CD4-positive, alpha-beta T cell treated with Interferon gamma for 1 hour (primary cell): ENCODE measurements at places on chromosomes 3 and 15.

- no peak for DNase-seq
These were observed 57.1 kb downstream of the EPHB1 start for GRCh38 chr3:134852132-134852531.

GRCh38 chr3:126487151-126487771 lies 11.6 kb upstream of the ZXDC start:
- DNase-seq, result no peak

DNA sequence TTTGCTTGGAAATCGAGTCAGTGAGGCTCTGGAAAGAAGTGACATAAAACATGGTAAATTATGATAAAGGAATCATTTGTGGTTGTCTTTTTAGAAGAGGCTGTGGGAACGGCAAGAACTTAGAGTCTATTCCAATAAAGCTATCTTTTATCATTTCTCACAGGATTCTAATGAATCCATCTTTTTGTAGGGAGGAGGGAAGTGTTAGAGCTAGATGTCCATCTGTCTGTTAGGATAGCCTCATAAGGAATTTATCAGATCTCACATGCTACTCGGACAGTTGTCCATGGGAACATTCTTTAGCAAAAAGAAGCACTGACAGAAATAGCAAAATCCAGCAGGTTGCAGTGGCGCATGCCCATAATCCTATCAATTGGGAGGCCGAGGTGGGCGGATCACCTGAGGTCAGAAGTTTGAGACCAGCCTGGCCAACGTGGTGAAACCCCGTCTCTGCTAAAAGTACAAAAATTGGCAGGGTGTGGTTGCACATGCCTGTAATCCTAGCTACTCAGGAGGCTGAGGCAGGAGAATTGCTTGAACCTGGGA lies 37.0 kb downstream of the STARD9 start:
- DNase-seq, result no peak

- no peak for DNase-seq
These were observed 123.9 kb upstream of the AGBL1 start for GRCh38 chr15:85955501-85956391.

- DNase-seq, result no peak
These were observed 13.2 kb upstream of the NMB start for GRCh38 chr15:84671211-84671610.

- DNase-seq, result no peak
These were observed 434.9 kb upstream of the TPM1 start for GRCh38 chr15:62607643-62608042.

DNA sequence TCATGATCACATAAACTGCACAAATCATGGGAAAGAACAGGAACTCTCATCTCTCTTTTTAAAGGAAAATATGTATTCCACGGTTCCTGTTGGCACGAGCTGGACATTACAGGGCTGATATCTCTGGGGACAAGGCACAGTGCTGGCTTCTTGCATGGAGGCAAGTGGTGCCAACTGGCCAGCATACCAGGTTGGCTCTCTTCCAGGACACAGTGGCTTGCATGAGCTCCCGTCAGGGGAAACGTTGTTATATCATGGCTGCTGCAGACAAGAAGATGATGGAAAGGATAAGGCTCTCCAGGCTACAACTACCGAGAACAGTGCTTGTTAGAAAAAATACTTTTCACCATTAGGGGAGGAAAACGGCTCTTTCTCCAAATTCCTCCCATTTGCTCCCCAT lies 283.9 kb downstream of the RORA start:
- DNase-seq, result no peak

DNA sequence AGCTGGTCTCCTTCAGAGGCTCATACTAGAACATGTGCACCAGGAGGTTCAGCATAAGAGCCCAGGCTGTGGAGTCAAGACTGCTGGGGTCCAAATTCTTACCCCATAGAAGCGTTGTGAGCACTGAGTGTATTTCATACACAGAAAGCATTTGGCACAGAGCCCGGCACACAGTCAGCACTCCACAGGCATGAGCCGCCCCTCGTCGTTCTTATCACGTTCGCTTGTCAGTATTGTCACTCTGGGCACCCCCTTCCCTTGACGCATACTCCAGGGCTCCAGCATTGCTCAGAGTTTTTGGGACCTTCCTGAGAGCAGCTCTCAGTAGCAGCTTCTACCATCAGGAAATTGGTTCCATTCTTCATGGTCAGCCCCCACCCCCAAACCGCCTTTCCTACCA lies 25.2 kb downstream of the CORO2B start:
- no peak for DNase-seq

- no peak for DNase-seq
These were observed 50.2 kb downstream of the SLCO2A1 start for GRCh38 chr3:133979553-133979952.

DNA sequence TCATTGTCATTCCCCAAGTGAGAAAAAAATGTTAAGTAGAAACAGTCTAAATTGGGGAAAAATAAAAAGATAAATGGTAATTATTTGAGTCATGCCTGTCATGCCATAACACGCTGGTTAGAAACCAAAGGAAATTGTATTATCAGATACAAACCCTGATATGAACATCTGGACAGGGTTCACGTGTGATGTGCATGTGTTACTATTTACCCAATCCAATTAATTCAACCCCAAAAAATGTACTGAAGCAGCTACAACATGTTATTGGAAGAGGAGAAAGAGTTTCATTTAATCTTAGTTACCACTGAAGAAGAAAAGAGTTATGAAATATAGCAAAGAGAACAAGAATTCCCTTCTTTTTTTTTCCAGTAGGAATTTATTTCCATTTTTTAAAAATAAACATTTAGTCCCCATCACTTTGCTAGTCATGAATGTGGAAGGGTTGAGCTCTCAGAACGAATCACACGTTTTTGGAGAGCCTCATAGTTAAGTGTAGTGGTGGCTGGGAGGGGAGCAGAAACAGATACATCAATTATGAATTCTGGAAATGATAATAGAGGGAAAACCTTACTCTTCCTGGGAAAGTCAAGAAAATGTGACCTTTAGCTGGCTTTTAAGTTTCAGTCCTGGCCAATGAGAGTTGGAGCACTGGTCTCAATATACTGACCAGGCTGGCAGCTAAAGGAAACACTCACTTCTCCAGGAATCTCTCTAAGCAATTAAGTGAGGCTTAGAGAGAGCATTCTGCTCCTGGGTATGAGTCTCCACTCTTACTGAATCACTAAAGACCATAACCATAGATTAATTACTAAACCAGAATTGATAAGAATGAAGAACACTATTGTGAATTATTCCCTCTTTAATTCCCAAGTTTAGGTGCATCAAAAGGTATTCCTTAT lies 796.5 kb downstream of the GRM7 start:
- no peak for DNase-seq

DNA sequence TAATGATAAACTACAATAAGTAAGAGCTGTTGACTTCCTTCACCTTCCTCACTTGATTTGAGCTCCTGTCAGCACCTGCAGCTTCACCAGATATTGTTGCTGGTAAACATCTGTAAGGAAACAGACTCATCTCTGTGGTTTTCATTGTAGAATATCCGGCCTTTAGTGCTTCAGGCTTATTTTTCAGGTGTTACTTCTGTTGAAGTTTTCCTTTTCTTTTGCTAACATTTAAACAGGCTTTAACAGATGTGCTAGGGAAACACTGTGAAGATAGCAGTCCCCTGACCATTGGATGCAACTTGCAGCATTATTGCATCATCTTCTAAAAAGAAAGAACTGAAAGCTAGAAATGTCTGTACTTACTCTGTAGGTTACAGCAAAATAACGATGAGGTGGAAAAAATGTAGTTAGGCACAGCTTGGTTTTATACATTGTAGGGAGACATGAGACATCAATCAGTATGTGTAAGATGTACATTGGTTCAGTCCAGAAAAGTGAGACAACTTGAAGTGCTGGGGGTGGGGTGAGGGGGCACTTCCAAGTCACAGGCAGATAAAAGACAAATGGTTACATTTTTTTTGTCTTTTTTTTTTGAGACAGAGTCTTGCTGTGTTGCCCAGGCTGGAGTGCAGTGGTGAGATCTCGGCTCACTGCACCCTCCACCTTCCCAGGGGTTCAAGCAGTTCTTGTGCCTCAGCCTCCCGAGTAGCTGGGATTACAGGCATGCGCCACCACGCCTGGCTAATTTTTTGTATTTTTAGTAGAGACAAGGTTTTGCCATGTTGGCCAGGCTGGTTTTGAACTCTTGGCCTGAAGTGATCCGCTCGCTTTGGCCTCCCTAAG lies 10.2 kb downstream of the EDEM1 start:
- peak; percentile 44 for DNase-seq

DNA sequence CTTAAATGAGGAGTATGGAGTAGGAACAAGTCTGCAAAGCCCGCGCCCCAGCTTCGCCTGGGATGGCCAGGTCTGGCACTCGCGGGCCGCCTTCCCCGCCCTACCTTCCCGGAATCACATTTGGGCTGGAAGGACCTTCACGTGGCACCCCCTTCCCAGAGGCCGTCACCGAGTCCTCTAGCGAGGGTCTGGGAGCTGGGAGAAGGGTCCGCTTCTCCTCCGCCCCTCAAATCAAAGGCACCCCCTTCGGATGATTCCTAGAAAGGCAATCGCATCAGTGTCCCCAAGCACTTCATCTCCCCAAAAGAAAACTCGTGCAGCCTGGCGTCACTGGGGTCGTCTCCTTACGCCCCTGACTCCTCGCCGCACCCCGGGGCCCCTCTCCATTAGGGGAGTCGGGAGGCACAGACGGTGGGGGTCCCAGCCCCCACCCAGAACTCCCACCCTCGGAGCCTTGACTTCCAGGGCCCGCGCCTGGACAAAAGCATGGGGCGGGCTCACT lies 380 bp downstream of the MYLK start:
- no peak for DNase-seq

DNA sequence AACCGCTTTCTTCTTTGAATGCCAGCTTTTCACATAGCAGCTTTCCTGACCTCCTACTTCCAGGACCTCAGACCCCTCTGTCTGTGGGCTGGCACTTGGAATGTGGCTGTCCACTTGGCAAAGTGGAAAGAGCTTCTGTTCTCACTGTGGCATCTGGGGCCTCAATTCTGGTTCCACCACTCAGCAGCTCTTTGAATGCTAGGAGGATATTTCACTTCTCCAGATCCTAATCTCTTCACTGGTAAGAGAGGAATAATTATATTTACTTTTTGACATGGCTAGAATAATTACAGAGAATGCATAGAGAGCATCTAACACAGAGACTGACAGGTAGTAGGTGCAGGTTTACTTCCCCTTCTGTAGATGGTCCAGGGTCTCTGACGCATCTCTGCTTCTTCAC lies 405.9 kb downstream of the LPP start:
- no peak for DNase-seq

GRCh38 chr15:99101501-99101900 lies 3.4 kb upstream of the SYNM start:
- no peak for DNase-seq

DNA sequence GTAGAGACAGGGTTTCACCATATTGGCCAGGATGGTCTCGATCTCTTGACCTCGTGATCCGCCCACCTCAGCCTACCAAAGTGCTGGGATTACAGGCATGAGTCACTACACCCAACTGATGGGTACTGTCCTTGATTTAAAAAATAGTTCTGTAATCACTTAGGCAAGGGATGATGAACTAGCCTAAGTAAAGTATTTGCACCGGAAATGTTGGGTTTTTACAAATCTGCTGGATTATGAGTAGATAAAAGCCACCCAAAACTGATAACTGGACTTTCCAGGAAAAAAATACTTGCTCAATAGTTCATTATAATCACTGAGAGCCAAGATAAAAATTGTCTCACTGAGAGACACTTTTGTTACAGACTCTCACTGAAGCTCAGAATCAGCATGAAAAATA lies 218.0 kb downstream of the WNT5A start:
- DNase-seq, result no peak

DNA sequence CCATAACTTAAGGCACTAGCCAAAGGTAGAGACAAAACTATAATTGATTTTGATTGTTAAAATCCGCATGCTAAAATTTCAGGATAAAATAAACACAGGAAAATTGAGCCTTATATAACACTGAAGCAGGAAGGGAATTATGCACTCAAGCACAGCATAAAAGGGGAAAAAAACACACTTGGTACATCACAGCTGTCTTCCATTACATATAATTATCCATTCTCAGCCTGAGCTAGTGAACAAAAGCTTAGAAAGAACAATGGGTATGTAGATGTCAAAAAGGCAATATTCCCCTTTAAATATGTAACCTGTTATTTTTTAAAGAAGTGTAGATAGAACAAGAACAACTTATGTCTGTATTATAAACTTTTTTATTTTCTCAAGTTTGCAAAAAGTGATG lies 899.2 kb downstream of the ROBO1 start:
- DNase-seq, result no peak

DNA sequence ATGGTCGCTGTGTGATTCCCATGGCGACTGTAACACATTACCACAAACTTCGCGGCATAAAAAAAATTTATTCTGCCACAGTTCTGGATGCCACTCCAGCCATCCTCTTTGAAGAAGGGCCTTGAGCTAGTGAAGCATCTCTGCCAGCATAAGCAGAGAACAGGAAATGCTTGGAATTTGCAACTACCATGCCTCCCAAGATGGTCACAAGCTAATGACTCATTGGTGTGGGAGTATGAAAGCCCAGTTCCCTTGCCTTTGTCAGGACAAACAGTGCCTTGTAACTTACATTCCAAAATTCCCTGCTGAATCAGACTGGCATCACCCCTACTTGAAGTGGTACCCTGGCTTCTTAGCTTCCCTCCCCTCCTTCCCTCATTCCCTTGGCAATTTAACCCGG lies 129.7 kb downstream of the PROS1 start:
- DNase-seq, result no peak

DNA sequence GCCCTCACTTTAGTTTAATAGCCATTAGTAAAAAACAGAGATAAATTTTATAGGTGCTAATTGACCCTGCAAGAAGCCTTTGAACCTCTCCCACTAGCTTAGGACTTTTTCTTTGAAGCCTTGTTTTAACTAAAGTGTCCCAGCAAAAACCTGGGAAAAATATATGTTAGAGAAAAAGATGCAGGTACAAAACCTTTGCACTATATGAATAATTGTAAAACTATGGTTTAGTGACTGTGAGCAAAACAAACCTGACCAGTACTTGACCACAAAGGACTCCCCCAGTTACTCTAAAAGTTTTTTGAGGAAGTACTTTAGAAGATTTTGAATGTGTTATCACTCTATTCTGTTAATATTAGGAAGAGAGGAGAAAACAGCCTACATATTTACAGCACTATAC lies 123.3 kb upstream of the TP63 start:
- DNase-seq, result no peak

- DNase-seq, result peak; percentile 88
These were observed 15.9 kb downstream of the RPLP1 start for GRCh38 chr15:69468241-69469121.

- peak; percentile 3 for DNase-seq
These were observed 17.7 kb downstream of the FRMD4B start for GRCh38 chr3:69368129-69368741.

- DNase-seq, result no peak
These were observed 400.9 kb upstream of the MCTP2 start for GRCh38 chr15:93830221-93831080.

- no peak for DNase-seq
These were observed 7.1 kb downstream of the CHD2 start for GRCh38 chr15:92907229-92907628.

GRCh38 chr3:98967758-98968157 lies 66.3 kb upstream of the DCBLD2 start:
- no peak for DNase-seq

- DNase-seq, result no peak
These were observed 86.7 kb downstream of the ST8SIA2 start for GRCh38 chr15:92480361-92480760.

GRCh38 chr3:127424766-127425504 lies 137.1 kb upstream of the PRR20G start:
- DNase-seq, result no peak

GRCh38 chr15:101156509-101157159 lies 95.2 kb downstream of the CHSY1 start:
- peak; percentile 61 for DNase-seq
